ENCODE measurements at places on chromosomes 2 and 18.

GRCh38 chr2:157779794-157780193, 96.3 kb downstream of the ACVR1 start:
- no peak for DNase-seq

DNA sequence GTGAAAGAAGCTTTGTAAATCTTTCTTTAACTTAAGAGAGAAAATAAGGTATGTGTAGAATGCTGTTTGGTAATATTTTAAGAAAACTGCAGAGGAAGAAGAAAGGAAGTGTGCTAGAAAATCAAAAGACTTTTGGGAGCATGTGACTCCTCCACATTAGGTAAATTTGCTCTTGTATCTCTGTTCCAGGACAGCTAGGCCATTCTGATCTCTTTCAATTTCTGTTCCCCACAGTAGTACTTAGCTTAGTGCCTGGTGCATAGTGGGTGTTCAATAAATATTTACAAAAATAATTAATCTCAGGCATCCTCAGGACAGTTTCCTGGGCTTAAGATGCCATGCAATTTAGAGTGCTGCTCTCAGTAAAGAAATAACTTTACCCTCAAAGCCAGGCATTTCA, 105.0 kb downstream of the GPD2 start:
- DNase-seq: no peak

- DNase-seq: no peak
Measured at GRCh38 chr2:181459621-181460021, 2.4 kb downstream of the ITGA4 start.

DNA sequence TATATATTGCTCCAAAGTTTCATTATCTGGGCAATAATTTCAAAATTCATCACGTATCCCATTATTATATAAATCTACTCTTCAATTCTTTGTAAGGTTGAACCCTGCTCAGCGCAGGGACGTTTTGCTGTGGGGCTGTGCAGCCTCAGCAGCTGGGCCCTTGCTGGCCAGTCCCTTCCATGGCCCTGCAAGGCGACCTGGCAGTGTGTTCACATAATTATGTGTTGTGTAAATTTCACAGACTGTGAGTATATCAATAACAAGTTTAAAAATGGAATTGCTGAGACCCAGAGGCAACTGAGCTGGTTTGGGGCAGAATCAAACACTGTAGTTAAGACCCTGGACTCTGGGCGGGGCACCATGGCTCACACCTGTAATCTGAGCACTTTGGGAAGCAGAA, 16.1 kb upstream of the MAL start:
- no peak for DNase-seq

GRCh38 chr18:21303895-21304294, 61.9 kb downstream of the GREB1L start:
- no peak for DNase-seq

- no peak for DNase-seq
Measured at GRCh38 chr18:61731693-61732376, 161.0 kb downstream of the RNF152 start.

DNA sequence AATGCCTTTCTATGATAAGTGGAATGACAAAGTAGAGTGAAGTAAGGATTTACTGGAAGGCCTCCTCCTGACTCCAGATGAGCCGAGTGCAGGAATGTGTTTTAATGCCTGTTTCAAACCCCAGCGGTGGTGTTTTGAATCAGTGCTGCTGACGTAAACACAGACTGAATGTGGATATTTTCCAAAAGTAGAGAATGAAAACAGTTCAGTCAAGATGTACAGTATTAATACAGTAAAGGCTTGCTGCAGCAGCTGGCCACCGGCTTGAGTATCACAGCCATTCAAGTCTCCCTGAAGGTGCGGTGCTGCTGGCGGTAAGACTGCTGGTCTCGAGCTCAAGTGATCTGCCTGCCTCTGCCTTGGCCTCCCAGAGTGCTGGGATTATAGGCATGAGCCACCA, 46.7 kb downstream of the ARHGAP28 start:
- no peak for DNase-seq

Measured in vagina (tissue), 2 donors.